ENCODE measurements at places on chromosomes 16 and 17.

DNA sequence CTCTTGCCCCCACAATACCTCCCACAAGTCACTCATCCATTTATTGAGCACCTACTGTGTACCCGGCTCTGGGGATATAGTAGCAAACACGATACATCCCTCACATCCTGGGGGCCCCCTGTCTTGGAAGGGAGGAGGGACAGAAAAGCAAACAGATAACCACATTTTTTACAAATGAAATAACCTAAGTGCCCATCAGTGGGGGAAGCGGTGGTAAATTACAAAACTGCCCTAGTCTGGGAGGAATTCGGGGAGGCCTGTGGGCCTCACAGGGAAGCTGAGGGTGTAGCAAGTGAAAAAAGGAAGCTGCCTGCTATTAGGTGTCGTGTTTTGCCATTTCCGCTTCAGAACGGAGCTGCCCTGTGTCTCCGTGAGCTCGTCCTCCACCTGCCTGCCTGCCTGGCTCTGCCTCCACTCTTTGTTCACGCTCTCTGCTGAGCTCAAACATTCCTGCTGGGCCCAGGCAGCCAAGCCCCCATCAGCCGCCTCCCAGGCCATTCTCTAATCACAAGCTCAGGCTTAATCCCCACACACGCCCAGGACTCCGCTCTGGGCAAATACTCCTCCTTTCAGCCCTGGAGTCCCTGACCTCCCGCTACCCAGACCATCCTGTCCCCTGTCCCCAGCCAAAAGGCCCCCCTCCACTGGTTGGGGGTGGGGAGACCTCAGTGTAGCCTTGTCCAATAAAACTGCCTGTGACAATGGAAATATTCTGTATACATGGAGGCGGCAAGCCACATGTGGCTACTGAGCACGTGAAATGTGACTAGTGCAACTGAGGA lies 10.2 kb upstream of the SEC14L5 start:
- no peak for DNase-seq

DNA sequence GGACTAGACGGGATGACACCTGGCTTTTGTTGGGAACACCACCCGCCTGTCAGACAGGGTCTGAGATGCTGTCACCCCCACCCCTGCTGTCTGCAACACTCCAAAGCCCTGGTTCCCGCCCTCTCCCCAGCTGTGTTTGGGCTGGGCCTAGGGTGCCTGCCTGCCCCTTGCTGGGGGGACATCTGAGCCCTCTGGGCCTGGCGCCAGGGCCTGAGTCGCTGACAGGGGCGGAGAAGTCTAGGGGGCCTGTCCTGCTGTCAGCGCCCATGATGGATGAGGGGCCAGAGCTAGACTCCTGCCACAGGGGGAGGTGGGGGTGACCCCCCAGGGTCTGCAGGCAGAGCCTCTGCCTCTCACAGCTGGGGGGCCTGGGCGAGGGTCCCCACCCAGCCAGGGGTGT lies 7.6 kb upstream of the PKMYT1 start:
- DNase-seq: no peak

GRCh38 chr17:16439303-16439791 lies 24.0 kb downstream of the TRPV2 start:
- DNase-seq: no peak

DNA sequence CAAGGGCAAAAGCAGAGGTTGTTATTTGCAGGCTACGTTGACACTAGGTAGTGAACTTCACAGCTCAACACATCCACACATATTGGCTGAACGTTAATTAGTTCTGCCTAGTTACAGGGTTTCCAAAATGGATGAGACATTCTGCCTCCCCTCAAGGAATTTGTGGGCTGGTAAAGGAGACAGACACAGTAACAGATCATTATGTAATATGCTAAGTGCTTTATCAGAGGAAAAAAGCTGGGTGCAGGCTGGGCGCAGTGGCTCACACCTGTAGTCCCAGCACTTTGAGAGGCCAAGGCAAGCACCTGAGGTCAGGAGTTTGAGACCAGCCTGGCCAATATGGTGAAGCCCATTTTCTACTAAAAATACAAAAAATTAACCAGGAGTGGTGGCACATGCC lies 26.2 kb downstream of the BMERB1 start:
- DNase-seq: no peak

- no peak for DNase-seq
Measured at GRCh38 chr16:82167670-82168069, 2.4 kb downstream of the MPHOSPH6 start.

- DNase-seq: no peak
Measured at GRCh38 chr17:53543472-53543871, 279.3 kb upstream of the KIF2B start.

- peak; percentile 40 for DNase-seq
Measured at GRCh38 chr16:2019518-2019920, at the start of gene NPW. Gene NPW, plus strand, starts transcription at chr16:2019785.

DNA sequence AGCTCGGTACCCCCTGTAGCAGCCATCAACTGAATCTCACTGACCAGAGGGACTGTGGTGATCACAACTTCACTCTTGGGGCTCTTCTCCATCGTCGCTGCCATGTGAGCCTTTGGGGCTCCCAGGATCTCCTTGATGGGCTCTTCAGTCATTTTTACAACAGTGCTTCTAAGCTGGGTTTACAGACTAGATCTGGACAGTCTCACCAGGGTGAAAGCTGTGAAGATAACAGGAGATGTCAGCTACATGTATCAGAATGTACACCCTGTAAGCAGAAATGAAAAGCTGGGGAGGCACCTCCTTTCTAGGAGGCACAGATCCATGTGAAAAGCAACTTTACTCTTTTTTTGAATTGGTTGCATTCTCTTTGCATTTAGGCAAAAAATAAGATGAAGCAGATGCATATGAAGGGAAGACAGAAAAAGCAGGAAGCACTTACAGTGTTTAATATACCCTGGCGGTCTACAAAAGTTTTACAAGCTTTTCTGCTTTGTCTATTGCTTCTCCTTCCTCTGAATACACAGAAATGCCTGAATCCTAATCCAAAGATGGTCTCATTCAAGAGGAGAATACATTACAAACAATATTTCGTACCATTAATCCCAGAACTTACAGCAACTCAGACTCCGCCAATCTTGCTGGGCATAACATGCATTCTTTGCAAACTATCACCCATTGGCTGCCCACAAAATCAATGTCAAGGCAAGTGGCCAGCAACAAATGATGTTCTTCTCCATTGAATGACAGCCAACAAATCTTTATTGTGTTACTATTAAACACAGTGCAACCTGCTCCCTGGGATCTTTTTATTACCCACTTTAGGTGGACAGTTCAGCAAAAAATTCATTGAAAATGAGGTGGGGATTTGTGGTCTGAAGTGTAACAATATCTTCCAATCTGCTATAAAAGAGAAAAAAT lies 1.5 kb downstream of the TMEM100 start:
- no peak for DNase-seq

- DNase-seq: peak; percentile 27
Measured at GRCh38 chr17:28744972-28745785, 1.4 kb downstream of the TRAF4 start.

DNA sequence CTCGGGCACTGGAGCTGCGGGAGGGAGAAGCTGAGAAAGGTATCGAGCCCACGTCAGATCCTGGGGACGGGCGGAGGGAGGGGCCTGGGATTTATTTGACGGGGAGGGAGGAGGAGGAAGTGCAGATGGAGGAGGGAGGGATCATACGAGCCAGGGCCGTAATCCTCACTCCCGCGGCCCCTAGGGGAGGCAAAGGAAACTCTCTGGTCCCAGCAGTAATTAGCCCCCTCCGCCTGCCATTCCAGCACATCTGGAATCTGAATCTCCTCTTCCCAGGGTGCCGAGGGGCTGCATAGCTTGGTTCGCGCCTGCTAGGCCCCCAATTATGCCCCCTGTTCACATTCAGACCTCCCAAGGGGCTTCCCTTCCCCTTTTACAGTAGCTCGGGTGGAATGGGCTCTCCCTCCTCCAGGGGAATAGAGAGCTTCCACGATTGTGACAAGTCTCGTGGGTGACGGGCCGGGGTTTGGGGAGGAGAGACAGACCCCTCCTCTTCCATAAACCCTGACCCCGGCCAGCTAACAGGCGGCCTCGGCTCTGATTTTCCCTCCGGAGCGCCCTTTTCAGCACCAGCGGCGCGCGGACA lies at the start of gene SEZ6L2:
SEZ6L2 (minus strand) TSS at position 35 of the 586 bp plus-strand sequence. CDS start 531 bp downstream, outside the sequence.
- no peak for DNase-seq

DNA sequence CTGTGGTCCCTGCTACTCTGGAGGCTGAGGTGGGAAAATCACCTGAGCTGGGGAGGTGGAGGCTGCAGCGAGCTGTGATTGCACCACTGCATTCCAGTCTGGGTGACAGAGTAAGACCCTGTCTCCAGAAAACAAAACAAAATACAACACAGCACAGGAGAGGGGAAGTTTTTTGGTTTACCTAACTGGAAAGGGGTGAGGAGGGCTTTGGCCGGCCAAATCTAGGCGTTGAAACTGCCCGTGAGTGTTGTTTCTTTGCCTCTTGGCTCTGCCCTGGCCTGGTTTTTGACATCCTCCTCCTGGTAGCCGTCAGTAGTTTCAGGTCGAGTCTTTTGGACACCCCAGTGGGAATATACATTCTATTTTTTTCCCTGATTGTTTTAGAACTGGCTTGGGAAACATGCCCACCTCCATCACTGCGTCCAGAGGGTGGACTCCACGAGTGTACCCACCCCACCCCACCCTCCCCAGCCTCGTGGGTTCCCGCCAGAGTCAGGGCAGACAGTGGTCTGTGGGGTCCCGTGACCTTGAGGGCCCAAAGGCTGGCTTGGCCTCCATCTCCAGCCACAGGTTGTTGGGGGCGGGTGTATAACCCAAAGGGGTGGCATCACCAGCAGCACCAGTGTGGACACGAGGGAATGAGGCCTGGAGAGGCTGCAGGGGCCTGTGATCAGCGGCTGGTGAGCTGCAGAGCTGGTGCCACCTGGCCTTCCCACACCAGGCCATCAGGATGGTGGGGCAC lies 42.7 kb downstream of the NT5M start:
- no peak for DNase-seq

GRCh38 chr17:39556423-39556822 lies 51.3 kb downstream of the NEUROD2 start:
- DNase-seq: no peak

- DNase-seq: no peak
Measured at GRCh38 chr16:53872248-53873221, 168.6 kb downstream of the FTO start.

DNA sequence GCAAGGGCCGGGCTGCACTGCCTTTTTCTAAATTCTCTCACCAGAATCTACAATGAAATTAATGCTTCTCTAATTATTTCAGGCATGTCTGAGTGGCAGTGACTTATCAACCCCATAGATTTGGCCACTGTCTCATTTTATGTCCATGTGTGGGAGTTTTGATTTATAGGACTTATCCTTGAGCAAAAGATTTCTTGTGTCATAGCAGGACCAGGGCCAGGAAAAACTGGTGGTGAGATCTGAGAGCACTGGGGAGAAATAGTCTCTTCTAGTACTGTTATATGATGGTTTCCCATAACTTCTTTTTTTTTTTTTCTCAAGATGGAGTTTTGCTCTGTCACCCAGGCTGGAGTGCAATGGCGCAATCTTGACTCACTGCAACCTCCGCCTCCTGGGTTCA lies 1.5 kb upstream of the KRT23 start:
- no peak for DNase-seq

- no peak for DNase-seq
Measured at GRCh38 chr17:63514477-63514876, 8.7 kb upstream of the KCNH6 start.

DNA sequence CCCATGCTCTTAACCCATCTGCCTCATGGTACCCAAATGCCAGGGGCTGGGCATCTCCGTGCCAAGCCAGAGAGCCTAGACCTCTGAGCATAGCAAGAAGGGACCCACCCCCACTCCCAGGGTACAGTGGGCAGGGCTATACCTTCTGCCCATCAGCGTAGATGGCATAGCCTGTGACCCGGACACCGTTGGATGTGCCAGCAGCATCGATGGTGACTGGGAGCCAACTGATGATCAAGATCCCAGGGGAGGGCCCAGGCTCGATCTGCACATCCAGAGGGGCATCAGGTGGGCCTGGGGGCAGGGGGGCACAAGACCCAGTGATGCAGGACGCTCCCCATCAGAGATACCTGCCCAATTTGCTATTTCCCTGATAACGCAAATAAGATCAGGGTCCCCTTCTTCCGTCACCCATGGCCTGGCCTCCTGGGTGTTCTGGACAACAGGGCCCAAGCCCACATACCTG lies 17.1 kb downstream of the TSPOAP1 start:
- DNase-seq: no peak

DNA sequence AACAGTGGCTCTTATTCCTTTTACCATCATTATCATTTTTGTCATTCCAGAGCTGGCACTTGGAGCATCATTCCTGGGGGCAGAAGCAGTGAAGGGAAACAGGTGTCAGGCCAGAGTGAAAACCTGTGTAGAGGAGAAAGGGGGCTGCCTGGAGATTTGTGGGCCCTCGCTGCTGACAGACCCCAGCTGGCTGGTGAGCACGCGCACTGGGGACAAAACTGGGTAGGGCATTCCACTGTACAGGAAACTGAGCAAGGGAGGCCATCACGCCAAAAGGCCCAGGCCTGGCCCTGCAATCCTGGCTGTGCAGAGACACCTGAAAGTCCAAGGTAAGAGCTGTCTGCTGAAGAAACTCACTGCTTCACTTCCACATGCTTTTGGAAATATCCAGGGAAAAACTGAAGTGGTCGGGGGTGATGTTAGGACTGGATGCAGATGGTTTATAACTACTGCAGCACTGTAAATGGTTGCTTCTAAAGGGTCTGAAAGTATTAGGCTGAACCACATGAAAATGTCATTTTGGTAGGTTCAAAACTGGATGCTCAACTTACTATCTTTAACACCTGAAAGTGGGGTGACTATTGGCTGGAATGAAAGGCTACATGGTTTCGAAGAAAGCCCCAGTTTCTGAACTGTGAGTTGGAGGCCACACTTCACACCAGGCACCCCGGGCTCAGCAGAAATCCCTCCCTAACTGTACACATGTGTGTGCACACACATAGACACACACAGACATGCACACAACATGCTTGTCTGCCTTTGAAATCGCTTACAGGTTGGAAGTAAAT lies 225.0 kb downstream of the C16orf78 start:
- no peak for DNase-seq

DNA sequence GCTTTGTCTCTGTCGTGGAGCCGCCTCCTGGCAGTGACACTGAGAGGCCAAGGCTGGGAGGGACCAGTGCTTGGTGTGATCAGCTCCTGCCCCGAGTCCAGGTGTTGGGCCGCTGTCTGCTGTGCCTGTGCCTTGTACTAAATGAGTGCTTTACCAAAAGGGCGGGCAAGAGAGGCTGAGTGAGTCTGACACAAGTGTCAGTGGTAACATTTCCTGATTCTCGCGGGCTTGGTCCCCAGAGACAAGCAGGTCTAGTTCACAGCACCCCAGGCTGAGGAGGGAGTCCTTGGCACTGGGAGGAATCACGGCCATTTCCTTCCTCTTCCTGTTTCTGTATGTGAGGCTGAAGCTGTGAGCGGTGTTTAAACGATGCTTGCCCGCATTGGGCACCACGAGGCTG lies 30.2 kb downstream of the PLD6 start:
- DNase-seq: no peak

DNA sequence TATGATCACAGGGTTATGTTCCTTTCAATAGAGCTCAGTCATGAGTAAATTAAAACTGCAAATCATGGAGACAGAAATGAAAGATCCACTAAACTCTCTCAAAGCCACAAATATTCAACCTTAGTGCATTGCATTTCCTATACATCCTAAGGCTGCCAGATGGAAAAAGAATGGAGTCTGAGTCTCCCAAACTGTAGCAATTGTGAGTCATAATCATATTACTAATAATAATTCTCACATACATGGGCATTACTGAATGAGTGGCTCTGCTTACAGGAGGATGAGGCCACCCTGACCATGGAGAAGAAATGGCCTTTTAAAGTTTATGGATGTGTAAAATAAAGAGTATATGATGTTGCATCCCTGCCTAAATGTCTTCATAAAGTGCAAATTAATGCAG lies 3.2 kb downstream of the CA10 start:
- DNase-seq: no peak

- DNase-seq: peak; percentile 34
Measured at GRCh38 chr16:50509521-50510341, 38.5 kb upstream of the NKD1 start.

- no peak for DNase-seq
Measured at GRCh38 chr17:75814900-75815373, 29.3 kb downstream of the UNC13D start.

Data from stimulated activated CD4-positive, alpha-beta T cell treated with anti-CD3 and anti-CD28 coated beads, Interleukin-4, amount 100 ng/mL, for 4 hours (primary cell).